DND-41 (cell line): ENCODE measurements at places on chromosomes 5 and 9.

GRCh38 chr5:150132740-150133139 is 22.9 kb downstream of the PDGFRB start:
- no peaks in the 10 kb centered on the region; the same call in 1 of the 2 replicates for H3K36me3 ChIP-seq
- no peaks in the 10 kb centered on the region for H3K4me1 ChIP-seq
- no peak for DNase-seq
- H3K27ac ChIP-seq = no peak overlapping the region
- H3K27me3 ChIP-seq = no peaks in the 10 kb centered on the region

GRCh38 chr9:130833031-130833990 is 1.7 kb upstream of the ABL1 start:
- H3K27ac ChIP-seq = no peak overlapping the region
- H3K27me3 ChIP-seq = no peaks in the 10 kb centered on the region
- DNase-seq = no peak
- H3K4me3 ChIP-seq = no peak overlapping the region
- no peaks in the 10 kb centered on the region for H3K36me3 ChIP-seq

DNA sequence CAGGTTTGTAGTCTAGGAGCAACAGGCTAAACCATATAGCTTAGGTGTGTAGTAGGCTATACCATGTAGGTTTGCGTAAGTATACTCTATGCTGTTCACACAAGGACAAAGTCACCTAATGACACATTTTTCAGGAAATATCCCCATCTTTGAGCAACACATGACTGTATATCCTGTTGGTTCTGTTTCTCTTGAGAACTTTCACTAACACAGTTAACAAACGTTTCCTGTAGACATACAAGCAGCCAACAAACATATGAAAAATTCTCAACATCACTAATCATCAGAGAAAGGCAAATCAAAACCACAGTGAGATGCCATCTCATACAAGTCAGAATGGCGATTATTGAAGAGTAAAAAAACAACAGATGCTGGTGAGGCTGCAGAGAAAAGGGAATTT is 68.2 kb downstream of the NR2F1-AS1 start:
- H3K36me3 ChIP-seq = no peaks in the 10 kb centered on the region
- H3K27me3 ChIP-seq = no peaks in the 10 kb centered on the region
- no peak overlapping the region for H3K27ac ChIP-seq
- H3K4me3 ChIP-seq = no peak overlapping the region
- no peak for DNase-seq
- H3K4me1 ChIP-seq = no peaks in the 10 kb centered on the region

- peaks cover 7% of the 10 kb centered on the region for H3K27me3 ChIP-seq
- DNase-seq = no peak
- peaks cover 8% of the 10 kb centered on the region for H3K4me1 ChIP-seq
- no peaks in the 10 kb centered on the region for H3K36me3 ChIP-seq
- no peak overlapping the region for H3K27ac ChIP-seq
These were observed 53.6 kb upstream of the APC start for GRCh38 chr5:112684121-112684520.

DNA sequence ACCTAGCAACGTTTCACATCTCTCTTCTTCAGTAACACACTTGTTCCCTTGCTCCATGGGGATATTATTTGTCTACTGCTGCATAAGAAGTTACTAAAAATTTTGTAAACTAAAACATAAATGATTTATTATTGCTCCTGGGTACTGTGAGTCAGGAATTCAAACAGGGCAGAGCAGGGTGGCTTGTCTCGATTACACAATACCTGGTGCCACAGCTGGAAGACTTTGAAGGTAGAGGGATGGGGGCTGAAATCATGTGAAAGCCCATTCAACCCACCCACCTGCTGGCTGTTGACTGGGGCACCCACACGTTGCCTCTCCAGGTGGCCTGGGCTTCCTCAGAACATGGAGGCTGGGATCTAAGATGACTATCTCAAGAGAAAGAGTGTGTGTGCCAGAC is 213.2 kb downstream of the ESM1 start:
- H3K27ac ChIP-seq = no peak overlapping the region
- H3K27me3 ChIP-seq = no peaks in the 10 kb centered on the region
- no peak overlapping the region for H3K4me3 ChIP-seq

- no peak overlapping the region for H3K27ac ChIP-seq
- H3K4me3 ChIP-seq = no peak overlapping the region
- H3K27me3 ChIP-seq = no peaks in the 10 kb centered on the region
- no peak for DNase-seq
- no peaks in the 10 kb centered on the region for H3K4me1 ChIP-seq
These were observed 444.5 kb downstream of the SH3GL2 start for GRCh38 chr9:18023332-18023731.

- no peak for DNase-seq
- no peak overlapping the region for H3K27ac ChIP-seq
- no peaks in the 10 kb centered on the region for H3K36me3 ChIP-seq
- H3K4me1 ChIP-seq = no peaks in the 10 kb centered on the region; the same call in 1 of the 2 replicates
- H3K4me3 ChIP-seq = no peak overlapping the region
These were observed 291.2 kb downstream of the ADAMTS6 start for GRCh38 chr5:65190328-65191053.

- no peak within 1 kb of the TSS for H3K4me3 ChIP-seq
- H3K27ac ChIP-seq = no peak within 1 kb of the TSS
- no peaks in the 10 kb centered on the region for H3K36me3 ChIP-seq
- DNase-seq = no peak
These were observed at the start of gene ACOT12 for GRCh38 chr5:81393783-81394718. Gene ACOT12, minus strand, starts transcription at chr5:81394134. Its CDS starts 20 bp downstream, at chr5:81394114.

DNA sequence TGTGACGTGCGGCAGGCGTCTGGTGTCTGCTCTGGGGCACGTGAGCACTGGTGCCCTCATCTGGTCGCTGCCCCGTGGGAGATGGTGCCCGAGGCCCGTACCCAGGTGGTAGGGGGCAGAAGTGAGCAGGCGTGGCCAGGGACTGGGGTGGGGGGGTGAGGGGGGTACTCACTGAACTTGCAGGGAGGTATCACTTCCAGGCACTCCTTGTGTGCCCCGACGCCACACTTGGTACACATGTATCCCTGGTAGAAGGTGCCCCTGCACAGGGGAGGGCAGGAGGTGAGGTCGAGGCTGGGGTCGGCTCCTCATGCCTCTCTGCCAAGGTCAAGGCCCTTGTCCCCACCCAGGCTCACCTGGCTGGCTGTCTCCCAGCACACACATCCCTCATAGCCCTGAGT is 45.2 kb upstream of the SARDH start:
- DNase-seq = no peak
- H3K36me3 ChIP-seq = no peaks in the 10 kb centered on the region
